ENCODE measurements at places on chromosomes 13 and 19.

GRCh38 chr13:73096638-73097037 lies 37.8 kb downstream of the KLF5 start:
- no peak for DNase-seq

DNA sequence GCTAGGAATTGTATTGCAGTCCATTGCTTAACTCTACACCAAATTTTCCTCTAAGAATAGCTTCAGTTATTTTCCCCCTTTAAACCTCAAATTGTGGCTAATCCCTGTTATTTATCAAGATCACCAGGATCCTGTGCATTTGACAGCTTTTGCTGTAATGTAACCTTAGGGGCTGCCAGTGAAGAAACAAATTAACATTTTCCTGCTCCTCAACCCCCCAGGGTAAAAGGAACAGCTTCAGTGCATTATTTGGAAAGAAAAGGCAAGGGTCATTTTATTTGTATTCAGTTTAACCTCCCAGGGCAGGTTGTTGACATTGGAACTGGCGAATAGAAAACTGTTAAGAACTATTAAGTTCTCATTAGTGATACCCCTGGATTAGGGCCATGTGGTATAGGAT lies 57.0 kb downstream of the PCDH20 start:
- DNase-seq, result no peak

DNA sequence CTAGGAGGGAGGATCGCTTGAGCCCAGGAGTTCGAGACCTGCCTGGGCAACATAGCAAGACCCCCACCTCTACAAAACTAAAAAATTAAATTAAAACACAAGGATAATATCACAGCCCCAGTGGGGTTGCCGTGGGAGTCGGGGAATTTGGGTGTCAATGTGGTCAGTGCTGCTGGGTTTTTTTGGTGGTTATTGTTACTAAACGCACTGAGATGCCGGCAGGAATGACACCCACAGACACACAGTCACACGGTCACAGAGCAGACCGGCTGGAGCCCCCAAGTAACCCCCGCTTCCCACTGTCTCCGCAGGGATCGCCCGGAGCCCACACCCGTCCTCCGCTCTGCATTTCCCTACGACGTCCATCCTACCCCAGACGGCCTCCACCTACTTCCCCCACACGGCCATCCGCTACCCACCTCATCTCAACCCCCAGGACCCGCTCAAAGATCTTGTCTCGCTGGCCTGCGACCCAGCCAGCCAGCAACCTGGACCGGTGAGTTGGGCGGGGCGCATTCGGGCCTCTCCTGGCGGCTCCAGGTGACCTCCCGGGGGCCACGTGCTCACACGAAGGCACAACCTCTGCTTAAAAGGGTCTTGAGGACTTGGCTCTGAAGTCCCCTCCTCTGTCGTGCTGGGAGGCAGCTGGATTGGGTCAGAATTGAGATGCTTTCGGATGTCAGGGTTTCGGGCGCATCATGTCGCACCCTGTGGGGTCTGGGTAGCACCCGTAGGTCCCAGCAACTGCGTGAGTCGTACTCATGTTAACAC lies 28.0 kb downstream of the SMIM24 start:
- DNase-seq, result no peak

DNA sequence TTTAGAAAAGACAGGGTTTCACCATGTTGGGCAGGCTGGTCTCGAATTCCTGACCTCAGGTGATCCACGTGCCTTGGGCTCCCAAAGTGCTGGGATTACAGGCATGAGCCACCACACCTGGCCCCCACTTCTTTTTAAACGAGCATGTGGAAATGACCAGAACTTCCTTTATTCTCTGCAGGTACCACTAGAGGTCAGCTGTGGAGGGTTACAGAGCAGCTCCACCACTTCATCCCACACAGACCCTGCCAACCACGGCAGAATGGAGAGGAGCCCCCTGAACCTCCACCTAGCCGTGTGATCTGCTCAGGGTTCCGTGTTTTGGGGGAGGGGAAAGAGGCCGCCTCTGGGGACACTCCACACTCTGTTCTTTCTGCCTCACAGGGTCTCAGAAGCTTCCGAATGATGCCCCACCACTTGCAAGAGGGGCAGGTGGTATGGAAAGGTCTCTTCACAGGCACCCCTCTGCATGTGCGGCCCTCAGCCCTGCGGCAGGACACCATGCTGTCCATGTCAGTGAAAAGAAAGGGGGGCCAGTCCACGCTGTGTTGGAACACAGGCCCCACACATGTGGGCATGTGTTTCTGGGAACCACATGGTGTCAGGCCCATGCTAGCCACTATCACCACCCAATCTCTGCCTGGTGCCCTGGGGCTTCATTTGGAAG lies 465.0 kb downstream of the TSHZ3 start:
- DNase-seq, result no peak

DNA sequence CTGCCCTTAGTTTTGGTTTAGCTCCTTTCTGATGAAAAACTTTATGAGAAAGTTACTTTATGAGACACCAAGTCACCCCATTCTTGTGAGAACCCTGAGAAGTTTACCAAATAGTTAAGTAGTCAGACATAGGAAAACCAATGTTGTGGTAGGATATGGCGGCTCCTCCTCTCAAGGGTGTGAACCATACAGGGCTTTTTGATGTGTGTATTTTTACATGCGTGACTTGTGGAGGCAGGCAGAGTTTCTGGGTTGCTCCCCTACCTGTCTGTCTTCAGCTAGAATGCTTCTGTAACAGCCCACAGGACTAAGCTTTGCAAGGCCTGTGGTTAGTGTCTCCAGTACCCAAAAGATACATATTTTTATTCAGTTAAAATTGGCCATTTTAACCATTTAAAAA lies 18.3 kb downstream of the UBAC2 start:
- DNase-seq, result no peak

All from dorsolateral prefrontal cortex (tissue), 122 donors.